Thyroid gland (tissue), 4 donors: ENCODE measurements at places on chromosomes 6 and 20. TPM values are rescaled to one million over a fixed set of nuclear protein-coding genes. Genes with fewer than 3 reads are reported as not detected.

BMP7 gene
- 34.0 TPM for total RNA-seq

CLPSL1 gene
- not detected for total RNA-seq

ARMH2 gene
- not detected for total RNA-seq

GHRH gene
- not detected for total RNA-seq

PDYN gene
- not detected for total RNA-seq

ZNF343 gene
- total RNA-seq: 16.3 TPM

KCNK17 gene
- 11.5 TPM for total RNA-seq

MUCL3 gene
- not detected for total RNA-seq

FLRT3 gene
- 17.9 TPM for total RNA-seq

TFAP2B gene
- not detected for total RNA-seq

DNA sequence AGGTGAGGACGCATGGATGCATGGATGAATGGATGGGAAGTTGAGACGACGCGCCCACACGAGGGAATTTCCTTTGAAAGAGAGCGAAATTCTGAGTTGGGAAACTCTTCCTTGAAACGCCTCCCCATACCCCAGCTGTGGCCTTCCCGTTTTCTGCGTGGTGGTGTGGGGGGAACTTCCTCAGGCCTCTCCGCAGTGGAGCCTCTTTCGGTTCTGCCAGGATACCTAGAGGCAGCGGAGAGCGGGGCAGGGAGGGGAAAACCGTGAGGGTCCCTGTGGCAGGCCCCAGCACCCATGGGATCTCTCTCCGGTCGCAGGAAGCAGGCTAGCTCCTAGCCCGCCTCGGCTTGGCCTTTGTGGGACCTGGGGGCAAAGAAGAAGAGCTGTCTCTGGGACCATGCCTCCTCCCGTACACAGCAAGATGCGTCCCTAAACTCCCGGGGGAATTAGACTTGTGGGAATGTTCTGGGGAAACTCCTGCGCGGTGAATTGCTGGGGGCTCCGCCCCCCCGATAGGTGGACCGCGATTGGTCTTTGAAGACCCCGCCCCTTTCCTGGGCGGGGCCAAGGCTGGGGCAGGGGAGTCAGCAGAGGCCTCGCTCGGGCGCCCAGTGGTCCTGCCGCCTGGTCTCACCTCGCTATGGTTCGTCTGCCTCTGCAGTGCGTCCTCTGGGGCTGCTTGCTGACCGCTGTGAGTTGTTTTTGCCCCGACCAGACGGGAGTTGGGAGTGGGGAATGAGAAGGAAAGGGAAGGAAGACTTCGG lies at the start of gene CD40:
CD40 (plus strand) TSS at position 611 of the 764 bp plus-strand sequence; CDS start at position 641, 30 bp downstream.
- peak; percentile 87 for DNase-seq

- no peak for DNase-seq
Measured at GRCh38 chr6:44004136-44004535, 123.1 kb downstream of the MRPL14 start.

DNA sequence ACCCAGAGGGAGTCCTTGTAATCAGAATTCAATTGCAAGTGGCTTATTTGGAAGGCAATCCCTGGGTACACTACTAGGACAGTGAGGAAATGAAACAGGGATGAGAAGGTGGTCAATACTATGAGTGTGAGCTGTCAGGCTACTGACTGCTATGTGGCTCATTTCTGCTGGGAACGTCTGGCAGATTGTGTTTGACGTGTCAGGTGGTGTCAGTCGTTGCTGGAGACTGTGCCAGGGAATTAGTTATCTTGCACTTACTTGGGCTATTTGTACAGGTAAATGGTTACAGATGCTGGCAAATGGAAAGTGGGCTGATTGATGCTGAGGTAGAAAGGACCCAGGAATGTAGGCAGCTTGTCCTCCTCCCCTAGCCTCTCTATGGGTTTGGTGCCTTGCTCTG lies 17.4 kb downstream of the CST4 start:
- no peak for DNase-seq

DNA sequence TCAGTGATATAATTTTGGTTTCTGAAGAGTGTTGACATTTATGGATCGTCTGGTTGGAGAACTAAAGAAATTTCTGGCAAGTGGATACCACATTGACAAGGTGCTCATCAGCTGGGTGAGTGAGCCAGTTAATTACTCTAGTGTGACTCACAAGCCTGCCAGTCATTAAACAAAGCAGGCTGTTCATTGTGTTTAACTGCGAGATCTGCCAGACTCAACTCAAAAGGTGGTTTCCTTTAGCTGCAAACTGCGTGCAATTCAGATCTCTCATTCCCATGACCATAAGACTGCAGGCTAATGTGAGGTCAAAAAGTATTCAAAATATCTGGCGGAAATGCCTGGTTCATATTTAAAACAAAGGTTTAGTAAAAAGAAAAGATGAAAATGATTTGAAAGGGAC lies 32.5 kb upstream of the IYD start:
- DNase-seq: no peak

DNA sequence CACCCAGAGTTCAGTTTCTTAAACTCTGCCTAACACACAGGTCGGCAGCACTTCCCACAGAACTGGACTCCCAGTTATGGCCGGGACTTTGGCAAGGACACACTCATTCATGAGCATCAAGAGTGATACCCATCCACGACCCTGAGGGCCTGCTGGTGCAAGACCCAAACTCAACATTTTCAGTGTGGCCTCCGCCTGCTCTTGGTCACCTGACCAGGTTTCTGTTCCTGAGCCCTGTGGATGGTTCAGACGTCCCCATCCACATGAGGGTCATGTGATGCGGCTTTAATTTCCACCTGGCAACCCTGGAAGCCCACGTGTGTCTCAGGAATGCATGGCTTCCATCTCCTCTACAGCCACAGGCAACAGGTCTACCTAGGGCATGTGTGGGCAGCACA lies 245.3 kb downstream of the DLL1 start:
- DNase-seq: no peak

- DNase-seq: no peak
Measured at GRCh38 chr6:143863771-143864170, 503 bp upstream of the ZC2HC1B start.

DNA sequence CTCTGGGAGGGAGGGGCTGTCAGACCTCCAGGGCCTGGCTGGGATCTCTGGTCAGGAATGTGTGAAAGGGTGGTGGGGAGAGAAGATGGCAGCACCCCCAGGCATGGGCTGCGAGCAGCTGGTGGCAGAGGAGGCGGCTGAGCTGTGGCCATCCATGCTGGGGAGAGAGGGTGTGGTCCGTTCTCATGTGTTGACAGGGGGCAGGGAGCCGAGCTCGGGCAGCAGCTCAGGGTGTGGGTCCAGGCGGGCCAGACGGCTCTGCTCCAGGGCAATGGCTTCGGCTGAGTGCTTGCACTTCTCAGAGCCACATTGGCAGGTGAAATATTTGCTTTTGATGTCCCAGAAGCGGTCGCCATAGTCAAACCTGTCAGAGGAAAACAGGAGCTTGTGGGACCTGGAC lies 1.1 kb upstream of the SLC44A4 start:
- DNase-seq: no peak

DNA sequence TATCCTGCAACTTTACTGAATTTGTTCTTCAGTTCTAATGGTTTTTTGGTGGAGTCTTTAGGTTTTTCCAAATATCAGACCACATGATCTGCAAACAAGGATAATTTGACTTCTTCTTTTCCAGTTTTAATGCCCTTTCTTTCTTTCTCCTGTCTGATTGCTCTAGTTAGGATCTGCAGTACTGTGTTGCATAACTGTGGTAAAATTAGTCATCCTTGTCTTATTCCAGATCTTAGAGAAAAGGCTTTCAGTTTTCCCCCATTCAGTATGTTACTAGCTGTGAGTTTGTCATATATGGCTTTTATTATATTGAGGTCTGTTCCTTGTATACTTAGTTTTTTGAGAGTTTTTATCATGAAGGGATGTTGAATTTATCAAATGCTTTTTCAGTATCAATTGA lies 4.3 kb downstream of the MICA start:
- no peak for DNase-seq

DNA sequence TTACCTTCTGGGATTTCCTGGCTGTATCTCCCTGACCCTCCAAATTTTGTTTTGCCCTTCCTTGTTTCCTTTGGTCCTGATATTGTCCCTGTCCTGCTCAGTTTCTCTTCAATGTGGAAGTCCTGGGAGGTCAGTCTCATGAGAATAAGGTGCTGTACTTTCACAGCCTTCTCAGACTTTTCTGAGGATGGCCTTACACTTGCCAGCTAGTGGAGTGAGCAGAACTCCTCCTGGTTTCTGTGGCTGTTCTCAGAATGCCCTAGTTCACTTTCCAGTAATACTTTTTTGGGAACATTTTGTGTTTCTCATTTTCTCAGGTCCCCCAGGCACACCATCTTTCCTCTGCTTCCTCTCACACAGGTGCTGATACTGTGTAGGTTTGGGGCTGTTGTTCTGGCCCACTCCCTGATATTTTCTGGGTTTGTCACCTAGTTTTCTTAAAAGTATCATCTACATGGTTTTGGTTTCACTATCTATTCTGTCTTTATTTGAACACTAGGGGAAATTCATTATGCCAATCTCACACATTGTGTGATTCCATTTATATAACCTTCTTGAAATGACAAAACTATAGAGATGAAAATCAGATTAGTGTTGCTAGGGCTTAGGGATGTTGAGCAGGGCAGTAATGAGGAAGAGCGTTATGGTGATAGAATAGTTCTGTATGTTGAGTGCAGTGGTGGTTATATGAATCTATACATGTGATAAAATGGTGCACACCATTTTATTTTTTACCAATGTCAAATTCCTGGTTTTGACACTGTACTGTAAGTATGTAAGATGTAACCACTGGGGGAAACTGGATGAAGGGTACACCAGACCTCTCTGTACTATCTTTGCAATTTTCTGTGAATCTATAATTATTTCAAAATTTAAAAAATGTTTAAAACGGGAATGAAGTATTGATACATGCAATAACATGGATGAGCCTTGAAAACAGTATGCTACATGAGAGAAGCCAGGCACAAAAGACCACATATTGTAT lies 27.2 kb upstream of the BRPF3 start:
- DNase-seq: no peak

- DNase-seq: no peak
Measured at GRCh38 chr6:46207174-46207573, 36.4 kb upstream of the ENPP5 start.

DNA sequence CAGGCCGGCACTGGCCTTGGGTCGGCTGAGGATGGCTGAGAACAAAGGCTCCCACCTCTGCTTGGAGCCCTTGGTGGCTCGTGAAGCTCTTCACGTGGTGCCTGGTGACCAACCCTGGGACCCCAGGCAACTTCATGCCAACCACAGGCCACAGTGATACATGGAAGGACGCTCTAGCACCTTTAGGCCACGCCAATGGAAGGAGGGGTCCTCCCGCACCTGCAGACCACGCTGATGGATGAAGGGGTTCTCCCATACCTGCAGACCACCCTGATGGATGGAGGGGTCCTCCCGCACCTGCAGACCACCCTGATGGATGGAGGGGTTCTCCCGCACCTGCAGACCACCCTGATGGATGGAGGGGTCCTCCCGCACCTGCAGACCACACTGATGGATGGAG lies 62.5 kb downstream of the ERMARD start:
- no peak for DNase-seq

DNA sequence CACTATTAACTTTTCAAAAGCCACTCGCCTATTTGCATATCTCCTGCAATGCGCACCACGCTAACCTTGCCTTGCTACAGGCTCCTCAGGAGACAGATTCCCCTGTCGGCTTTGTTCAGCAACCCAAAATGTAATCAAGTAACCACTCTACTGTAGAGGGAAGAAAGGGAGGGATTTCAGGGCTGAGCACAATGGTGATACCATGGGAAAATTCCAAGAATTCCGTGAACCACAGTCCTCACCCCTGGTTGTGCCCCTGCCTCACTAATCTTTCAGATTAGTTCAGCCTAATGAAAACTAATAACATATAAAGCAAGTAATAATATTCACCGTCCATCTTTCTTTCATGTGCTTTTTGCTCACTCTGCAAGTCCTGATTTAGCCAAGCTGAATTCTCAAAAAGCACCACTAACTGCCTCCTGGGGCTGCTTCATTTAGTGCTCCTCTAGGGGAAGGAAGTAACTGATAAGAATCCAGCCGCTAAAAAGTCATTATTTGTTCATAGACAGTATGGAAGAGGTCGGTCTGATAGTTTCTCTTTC lies 6.6 kb downstream of the CITED2 start:
- peak; percentile 67 for DNase-seq

DNA sequence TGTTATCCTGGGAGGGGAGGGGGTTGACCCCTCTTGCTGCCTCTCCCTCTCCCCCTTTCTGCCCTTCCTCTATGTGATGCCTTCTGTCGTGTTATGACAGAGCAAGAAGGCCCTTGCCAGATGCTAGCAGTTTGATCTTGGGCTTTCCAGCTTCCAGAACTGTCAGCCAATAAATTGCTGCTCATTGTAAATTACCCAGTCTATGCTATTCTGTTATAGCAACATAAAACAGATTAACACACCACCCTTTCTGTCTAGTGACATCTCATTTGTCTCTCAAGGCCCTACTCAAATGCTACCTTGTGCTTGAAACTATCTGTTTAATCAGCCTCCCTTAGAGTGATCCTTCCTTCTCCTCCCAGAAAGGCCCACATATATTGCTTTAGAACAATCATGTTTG lies 16.4 kb upstream of the MAP3K4 start:
- no peak for DNase-seq

GRCh38 chr20:3218307-3218988 lies 9.2 kb downstream of the ITPA start:
- DNase-seq: peak; percentile 62

GRCh38 chr6:129525055-129525454 lies 184.9 kb downstream of the ARHGAP18 start:
- DNase-seq: no peak

- no peak for DNase-seq
Measured at GRCh38 chr6:137099689-137100403, 55.1 kb upstream of the IL20RA start.

DNA sequence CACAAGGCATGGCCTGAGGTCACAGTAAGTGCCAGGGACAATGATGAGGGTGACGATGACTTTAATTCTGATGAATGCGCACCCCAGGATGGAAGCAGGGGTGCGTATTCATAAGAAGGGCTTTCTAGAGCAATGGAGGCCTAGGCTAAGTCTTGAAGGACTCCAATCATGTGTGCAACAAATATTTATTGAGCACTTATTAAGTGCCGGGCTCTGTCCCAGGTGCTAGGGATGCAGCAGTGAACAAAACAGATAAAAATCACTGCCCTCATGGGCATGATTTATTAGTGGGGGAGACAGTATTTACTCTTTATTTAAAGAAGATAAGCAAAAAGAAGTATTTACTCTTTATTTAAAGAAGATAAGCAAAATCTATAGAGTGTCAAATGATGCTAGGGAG lies 198.2 kb upstream of the KCNG1 start:
- no peak for DNase-seq

GRCh38 chr6:119493980-119494379 lies 144.4 kb upstream of the MAN1A1 start:
- no peak for DNase-seq
